Stimulated activated CD8-positive, alpha-beta memory T cell treated with anti-CD3 and anti-CD28 coated beads, Interleukin-7, amount 100 ng/mL, for 1 hour (primary cell): ENCODE measurements at places on chromosomes 12 and 14.

GRCh38 chr12:106134294-106134949 is 4.3 kb downstream of the NUAK1 start:
- DNase-seq: no peak

DNA sequence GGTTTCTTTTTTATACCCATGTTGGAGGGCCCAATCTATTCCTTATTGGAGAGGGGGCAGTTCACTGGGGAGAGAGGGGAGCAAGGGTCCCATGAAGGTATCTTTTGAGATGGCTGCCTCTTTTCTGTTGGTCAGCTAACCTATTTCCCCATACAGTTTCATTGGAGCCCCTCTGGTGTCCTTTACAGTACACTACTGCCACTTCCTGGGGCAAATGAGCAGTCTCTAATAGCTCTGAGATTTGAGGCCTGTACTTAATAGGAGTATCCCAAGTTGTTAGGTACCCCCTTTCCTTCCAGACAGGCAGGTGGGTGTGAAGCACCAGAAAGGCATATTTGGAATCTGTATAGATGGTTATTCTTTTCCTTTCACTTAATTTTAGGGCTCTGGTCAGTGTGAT is 41.3 kb upstream of the RNU6-8 start:
- no peak for DNase-seq

DNA sequence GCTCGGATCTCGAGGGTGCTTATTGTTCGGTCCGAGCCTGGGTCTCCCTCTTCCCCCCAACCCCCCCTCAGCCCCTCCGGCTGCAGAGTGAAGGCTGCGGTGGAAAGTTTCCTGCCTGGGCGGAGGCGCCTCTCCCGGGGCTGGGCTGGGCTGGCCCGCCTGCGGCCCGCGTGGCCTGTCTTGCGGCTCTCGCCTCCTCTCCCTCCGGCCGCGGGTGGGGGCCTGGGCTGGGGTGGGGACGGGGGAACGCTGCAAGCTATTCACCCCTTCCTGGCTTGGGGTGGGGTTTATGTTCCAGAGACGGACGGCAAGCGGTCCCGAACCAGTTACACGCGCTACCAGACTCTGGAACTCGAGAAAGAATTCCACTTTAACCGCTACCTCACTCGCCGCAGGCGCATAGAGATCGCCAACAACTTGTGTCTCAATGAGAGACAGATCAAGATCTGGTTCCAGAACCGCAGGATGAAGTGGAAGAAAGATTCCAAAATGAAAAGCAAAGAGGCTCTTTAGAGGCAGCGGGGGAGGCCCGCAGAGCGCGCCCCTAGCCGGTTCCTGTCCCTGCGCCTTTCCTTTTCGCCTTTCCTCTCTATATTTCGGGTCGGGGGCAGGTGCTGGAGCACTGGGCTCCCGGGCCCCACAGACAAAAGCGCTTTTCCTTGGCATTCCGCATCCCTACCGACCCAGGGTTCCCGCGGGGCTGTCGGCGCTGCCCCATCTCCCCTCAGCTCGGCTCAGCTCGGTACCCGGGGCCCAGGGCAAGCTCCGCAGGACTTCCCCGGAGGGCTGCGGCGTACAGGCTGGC is 1.3 kb downstream of the HOXC5 start:
- no peak for DNase-seq

GRCh38 chr12:97778111-97778510 is 315.5 kb downstream of the RMST start:
- DNase-seq: no peak

GRCh38 chr14:95815226-95815690 is 61.4 kb upstream of the TUNAR start:
- no peak for DNase-seq

- DNase-seq: no peak
These were observed 19.6 kb upstream of the GALNT8 start for GRCh38 chr12:4700621-4701026.

DNA sequence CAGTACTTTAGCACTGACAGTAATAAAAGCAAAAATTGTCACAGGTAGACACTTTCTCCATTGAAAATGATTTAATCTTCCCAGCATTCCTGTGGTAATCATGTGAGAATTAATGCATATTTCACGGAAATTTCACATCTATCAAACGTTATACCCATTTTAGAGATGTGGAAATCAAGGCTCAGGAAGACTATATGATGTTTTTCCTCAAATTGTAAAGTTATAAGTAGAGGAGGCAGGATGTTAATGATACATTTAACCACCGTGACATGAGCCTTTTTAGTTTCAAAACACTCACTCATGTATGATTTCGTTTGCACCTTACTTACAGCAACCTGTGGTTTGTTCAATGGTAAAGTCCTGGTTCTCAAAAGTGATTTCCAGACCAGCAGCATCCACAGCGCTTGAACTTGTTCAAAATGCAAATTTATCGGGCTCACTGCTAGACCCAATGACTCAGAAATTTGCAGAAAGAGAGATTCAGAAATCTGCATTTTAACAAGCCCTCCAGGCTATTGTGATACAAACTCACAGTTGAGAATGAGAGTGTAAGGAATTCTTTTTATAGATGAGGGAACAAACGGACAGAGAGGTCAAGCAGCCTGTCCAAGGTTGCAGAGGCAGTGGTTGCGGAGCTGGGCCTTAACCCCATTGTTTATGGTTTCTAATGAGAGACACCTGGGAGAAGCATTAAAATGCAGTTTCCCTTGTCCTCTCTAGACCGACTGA is 654.8 kb upstream of the TBX3 start:
- no peak for DNase-seq

DNA sequence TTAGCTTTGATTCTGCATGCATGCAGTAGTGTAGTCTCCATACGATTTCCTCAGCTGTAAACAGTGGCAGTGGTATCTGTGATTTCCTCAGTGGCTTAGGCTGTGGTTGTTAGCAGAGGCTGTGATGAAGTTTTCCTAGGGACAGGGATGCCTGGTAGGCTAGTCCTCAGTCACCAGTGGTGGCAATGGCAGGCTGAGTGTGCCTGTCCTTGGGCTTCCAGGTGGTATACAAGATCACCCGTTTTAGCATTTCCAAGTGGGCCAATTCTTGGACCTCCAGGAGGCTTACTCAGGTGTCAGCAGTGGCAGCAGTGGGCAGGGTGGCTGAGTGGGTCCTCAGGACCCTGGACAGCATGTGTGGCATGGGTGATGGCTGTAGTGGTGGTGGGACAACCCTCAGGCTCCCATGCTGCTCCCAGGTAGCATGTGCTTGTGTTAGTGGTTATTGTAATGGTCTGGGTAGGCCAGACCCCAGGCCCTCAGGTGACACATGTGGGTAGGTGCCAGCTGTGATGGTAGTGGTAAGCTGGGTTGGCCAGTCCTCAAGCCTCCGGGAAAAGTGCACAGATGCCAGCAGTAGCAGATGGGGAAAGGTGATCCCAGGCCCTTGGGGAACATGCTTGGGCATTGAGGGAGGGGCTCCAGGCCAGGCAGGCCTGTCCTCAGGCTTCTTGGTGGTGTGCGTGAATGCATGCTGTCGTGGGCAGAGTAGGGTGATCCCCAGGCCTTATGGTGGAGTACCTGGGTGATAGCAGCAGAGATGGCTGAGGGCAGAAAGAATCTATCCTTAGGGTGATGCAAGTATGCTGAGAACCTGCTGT is 146.5 kb downstream of the PAPOLA start:
- no peak for DNase-seq

- DNase-seq: no peak
These were observed 94.6 kb downstream of the TMEM30B start for GRCh38 chr14:61186341-61187195.

DNA sequence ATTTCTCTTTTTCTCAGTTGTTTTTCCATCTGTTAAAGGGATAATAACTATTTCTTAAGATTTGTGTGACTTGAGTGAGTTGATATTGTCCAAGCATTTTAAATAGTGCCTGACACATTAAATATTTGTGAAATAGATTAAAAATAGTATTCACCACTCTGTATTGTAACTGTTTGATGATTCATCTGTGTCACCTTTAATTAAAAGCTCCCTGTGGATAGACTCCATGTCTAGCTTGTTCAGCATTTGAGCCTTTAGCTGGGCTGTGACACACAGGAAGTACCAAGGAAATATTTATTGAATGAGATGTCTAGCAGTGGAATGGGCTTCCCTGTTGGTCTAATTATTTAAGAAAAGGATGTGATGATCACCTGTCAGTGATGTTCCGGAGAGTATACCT is 1.8 kb upstream of the GLIPR1L2 start:
- DNase-seq: no peak

- DNase-seq: no peak
These were observed 19.6 kb upstream of the FBXO33 start for GRCh38 chr14:39451811-39452210.

DNA sequence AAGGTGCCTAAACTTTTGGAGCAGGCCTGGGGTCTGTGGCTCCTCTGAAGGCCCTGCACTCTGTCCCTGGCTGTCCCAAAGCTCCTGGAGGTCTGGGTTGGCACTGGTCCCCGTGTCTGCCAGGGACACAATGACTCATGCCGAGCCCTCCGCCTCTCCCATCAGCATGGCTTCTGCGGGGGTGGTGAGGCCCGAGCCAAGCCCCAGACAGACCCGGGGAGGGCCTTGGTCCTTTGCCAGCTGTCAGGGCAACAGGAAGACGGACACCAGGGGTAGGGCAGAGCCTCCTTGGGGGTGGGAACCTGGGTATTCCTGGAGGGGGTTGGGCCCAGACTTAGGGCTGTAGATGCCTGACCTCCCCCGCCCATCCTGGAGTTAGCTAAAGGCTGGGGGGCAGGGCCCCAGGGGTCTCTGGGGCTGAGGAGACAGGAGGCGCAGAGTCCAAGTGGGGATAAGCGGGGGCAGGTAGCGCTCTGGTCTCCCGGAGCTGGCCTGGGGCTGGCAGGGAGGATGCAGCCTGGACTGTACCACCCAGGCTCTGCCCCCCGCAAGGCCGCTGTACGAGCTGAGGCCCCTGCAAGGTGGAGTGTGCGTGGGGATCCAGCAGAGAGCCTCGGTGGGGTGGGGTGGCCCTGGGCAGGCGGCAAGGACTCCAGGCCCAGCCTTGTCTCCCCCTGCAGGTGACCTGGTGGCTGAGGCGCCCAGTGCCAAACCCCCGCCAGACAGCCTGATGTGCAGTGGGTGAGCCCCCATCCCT is 16.4 kb upstream of the PUS1 start:
- DNase-seq: no peak

DNA sequence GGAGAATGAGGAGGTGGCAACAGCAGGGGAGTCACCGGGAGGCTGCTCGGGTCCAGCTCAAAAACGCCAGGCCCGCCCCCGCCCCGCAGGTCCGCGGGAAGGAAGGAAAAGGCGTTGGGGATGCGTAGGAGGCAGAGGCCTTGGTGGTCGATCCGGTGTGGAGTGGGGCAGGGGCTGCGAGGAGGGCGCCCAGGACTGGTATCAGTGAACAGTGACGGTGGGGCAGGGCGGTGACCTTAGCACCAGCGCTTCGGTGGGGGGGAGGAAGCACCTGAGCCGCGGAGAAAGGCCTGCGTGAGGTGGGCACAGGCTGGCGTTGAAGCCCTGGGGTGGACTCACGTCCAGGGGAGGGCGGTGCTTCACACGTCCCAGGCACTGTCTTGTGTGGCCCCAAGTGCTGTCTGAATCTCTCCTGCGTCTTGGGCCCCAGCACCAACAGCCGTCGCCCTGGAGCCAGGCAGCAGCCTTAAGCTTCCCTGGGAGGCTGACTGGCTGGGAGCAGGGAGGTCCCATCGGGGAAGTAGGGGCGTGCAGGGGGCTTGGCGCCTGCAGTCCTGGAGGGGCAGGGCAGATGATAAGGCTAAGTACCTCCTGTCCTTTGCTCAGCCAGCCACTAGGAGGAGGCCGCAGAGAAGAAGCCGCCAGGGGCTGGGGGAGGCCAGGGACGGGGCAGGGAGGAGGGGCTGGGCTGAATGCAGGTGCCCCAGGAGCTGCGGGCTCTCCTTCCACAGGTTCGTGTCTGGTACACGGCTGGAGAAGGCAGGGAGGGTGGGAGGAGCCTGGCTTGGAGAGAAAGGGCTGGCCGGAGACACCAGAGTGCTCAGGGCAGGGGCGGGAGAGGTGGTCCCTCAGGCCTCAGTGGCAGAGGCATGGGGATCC is 26.5 kb downstream of the ZBTB42 start:
- no peak for DNase-seq

DNA sequence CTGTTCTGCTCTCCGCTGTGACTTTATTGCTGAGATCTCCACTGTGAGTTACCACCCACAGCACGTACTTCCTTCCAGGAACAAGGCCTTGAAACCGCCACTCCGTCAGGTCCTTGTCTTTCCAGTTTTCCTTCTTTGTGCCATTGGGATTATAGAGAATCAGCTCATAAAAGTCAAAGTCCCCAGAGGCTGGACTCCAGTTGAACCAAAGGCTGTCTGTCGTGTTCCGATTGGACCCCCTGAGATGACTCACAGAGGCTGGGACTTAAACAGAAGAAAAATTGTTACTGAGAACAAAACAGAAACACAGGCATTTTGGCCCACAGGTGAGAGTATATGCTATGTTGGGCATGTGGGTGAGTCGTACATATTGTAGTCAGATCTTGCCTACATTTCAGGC is 76.6 kb downstream of the PTPRB start:
- DNase-seq: no peak

- DNase-seq: no peak
These were observed 42.0 kb upstream of the NUDT4 start for GRCh38 chr12:93335603-93336162.

- no peak for DNase-seq
These were observed 694.8 kb upstream of the MIS18BP1 start for GRCh38 chr14:45947830-45948229.

GRCh38 chr12:51951843-51952722 is 584 bp downstream of the ACVR1B start:
- DNase-seq: no peak

DNA sequence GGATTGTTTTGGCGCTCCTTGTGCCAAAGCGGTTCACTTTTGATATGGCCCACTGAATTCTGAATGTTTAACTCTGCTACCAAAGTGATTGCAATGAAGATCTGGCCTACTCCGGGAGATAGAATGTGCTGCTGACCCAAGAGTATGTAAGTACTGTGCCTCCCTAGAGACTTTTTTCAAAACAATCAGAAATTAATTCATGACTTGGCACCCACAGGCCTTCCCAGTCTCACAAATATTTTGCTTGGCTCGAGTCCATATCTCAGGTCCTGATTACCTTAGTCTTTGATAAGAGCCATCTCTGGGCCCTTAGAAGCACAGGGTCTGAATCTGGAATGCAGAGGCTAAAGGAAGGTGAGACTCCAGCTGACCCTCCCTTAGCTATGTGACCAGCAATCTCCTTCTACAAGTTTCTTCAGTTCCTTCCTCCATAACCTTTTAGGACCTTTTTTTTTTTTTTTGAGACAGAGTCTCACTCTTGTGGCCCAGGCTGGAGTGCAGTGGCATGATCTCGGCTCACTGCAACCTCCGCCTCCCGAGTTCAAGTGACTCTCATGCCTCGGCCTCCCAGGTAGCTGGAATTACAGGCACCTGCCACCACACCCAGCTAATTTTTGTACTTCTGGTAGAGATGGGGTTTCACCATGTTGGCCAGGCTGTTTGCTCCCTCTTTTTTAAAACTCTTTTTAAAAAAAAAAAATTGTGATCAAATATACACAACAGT is 49.5 kb upstream of the METAP2 start:
- DNase-seq: no peak

DNA sequence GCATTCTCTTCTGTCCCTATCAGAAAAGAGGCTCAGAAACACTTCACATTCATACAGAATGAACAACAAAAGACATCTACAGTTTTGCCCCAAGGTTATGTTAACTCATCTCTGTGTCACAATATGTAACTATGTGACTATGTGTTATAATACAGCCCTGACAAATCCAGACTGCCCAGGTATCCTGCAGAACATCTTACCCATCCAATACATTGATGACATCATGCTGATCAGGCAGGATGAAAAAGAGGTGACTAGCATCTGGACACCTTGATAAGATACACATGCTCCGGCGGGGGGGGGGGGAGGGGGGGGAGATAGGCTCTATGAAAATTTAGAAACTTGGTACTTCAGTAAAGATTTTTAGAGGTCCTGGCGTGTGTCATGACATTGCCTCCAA is 8.3 kb upstream of the GNS start:
- DNase-seq: no peak
